ENCODE measurements at places on chromosomes 7 and 10.
A peak's percentile ranks its signal among the peaks of the same experiment; 100 is the strongest.

- DNase-seq = no peak
Measured at GRCh38 chr10:44416021-44416771, 31.3 kb upstream of the CXCL12 start.

DNA sequence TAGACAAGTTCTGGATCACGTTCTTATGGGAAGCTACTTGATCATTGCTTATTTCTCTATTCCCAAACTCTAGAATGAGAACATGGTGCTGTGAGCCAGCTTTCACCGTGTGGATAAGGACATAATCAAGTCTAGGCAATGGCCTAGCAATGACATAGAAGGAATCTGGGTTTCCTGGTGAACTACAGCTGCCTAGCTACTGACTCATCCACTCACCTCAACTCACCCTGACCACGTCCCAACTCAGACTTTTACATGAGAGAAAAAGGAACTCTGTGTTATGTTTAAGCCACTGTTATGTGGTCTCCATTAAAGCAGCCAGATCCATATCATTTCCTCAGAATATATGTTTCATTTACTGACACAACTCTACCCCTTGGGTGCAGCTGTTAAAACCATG is 18.8 kb upstream of the MET start:
- DNase-seq = peak; percentile 77

DNA sequence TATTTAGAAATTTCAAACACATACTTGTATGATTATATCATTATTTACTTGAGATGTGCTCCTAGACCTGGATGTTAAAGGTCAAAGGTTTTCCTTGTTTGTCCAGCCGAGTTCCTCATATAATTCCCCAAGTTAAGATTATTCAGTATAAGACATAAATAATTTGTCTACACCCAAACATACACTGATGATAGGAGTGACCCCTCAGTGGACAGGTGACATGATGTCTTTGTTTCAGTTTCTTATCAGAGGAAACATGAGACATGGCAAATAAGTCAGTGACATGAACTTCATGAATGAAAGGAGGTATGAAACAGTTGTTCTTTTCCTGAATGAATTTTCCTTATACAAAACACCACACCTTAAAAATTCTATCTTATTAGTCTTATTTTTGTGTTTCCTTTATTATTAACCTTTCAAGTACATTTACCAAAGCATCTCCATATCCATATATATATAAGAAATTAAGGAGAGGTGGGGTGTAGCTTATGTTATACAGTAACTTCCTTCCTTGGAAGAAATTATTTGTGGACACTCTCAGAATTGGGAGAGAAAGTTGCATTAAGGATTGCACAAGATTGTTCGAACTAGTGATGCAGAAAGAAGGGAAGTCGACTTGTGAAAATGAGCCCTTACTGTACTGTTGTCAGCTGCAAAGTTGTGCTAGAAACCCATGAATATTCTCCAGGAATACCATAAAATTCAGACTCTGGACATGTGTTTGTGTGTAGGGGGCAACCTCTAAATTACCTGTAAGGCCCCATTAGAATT is 60.5 kb downstream of the POM121L12 start:
- DNase-seq = no peak

- DNase-seq = no peak
Measured at GRCh38 chr7:157569967-157570366, 233.2 kb downstream of the DNAJB6 start.

GRCh38 chr7:120732256-120732655 is 125.7 kb downstream of the TSPAN12 start:
- DNase-seq = no peak

- no peak for DNase-seq
Measured at GRCh38 chr7:128911423-128912031, 1.0 kb upstream of the KCP start.

DNA sequence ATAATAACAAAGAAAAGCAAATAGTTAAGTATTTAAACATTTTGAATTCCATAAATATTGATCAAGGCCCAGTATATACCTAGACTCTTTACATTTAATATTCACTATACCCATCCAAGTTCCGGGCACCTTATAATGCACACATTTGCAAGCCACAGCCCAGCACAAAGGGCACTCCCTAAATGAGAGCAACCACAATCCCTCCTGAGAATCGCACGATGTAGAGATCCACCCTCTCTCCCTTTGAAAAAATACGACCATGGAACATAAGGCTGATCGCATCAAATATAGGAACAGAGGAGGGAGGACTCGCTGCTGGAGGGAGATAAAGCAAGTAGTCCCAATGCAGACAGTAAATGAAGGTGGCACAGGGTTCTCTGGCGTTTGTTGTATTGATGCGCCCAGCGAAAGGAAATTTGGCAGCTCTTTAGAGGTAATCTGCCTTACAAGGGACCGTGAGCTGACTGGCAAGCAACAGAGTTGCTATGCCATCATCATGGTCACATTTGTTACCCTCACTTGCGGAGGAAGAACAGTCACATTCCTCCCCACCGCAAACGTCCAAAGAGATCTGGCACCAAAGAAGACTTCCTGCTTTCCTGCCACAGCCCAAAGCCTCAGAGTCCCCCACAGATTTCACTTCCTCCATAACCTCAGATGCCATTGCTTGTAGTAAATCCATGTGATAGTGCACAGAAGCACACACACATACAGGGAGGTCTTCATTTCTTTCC is 16.1 kb upstream of the TAS2R40 start:
- no peak for DNase-seq

DNA sequence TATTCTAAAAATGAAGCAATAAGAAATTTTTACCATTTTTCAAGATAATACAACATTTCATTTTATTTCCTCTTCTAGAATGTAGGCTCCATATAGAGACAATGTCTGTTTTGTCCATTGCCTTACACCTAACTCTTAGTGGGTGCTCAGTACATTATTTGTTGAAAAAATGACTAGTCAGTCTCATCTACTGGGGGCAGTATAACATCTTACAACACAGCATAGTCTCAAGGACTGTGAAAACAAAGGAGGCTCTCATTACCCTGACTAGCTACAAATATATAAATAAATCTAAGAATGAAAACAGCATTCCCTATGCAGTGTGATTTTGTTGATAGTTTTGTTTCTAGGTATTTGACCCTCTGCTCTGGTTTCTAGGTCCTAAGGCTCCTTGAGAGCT is 11.6 kb downstream of the CRPPA start:
- no peak for DNase-seq

- DNase-seq = no peak
Measured at GRCh38 chr7:45407730-45408408, 166.3 kb upstream of the ADCY1 start.

DNA sequence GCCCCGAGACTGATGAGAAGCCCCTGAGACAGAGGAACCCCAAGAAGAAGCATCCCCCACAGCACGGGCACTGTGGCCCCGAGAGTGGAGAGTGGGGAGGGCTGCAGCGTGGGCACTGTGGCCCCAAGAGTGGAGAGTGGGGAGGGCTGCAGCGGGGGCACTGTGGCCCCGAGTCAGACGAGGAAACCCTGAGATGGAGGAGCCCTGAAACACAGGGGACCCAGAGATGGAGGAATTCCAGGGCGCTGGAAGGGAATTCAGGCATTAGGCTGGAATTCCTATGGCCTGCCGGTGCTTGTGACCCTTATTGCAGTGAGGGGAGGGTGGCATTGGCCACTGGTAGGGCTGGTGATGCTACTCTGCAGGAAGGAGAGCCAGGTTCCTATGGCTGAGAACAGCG is 168.6 kb upstream of the SHH start:
- DNase-seq = no peak

GRCh38 chr7:52842202-52842900 is 193.1 kb upstream of the POM121L12 start:
- DNase-seq = no peak

- no peak for DNase-seq
Measured at GRCh38 chr10:131041441-131041840, 270.1 kb downstream of the TCERG1L start.

- DNase-seq = peak; percentile 11
Measured at GRCh38 chr10:100184840-100185239, 989 bp downstream of the ERLIN1 start.

- peak; percentile 58 for DNase-seq
Measured at GRCh38 chr10:5551531-5552375, 27.0 kb downstream of the CALML3 start.

DNA sequence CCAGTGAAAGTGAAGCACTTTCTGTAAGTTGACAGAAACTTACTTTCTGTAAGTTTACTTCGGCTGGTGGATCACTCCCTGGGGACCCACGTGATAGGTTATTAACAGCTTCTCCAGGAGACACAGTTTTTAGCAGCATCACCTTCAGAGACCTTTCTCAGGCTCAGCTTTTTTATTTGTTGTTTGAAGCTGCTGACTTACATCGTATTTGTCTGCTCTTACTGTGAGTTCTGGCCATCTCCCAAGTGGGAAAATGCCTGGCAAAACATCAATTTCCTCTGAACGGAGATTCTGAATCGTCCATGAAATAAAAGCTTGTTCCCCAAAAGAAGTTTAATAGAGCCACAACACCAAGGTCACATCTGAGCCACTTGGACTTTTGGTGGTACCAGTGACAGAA is 178.7 kb upstream of the PODXL start:
- no peak for DNase-seq

- DNase-seq = peak; percentile 64
Measured at GRCh38 chr7:16422103-16422435, 731 bp upstream of the CRPPA start.

GRCh38 chr10:62031507-62031906 is 130.0 kb downstream of the ARID5B start:
- DNase-seq = no peak

GRCh38 chr7:593324-594115 is 73.9 kb upstream of the PDGFA start:
- no peak for DNase-seq

DNA sequence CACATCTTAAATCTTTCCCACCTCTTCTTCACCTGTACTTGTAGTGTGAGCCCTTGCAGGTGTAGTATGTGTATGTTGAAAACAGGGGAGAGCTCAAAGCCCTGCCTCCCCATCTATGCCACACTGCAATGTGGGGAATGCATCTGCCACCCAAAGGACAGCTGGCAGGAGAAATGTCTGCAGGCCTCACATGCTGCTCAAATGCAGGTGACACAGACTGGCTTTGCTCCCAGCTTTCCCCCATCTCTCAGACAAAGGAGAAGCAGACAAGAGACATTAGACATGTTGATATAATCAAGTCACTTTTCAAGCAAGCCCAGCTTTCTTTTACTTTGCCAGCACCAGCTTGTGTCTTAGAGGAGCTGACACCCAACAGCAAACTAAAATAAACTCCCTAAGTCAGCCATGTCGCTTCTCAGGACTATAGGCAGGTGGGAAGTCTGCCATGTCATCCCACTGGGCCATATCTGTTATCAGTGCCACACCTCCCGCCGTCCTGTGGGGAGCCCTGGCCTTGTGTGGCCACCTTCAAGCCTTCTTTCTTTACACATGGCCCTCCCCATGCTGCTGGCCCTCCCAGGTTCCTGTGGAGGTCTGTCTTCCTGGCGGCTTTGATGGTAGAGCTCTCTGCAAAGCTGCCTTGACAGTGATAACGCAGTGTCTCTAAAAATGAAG is 102.1 kb downstream of the CXCL12 start:
- no peak for DNase-seq

- no peak for DNase-seq
Measured at GRCh38 chr10:58179238-58179637, 88.5 kb downstream of the IPMK start.

DNA sequence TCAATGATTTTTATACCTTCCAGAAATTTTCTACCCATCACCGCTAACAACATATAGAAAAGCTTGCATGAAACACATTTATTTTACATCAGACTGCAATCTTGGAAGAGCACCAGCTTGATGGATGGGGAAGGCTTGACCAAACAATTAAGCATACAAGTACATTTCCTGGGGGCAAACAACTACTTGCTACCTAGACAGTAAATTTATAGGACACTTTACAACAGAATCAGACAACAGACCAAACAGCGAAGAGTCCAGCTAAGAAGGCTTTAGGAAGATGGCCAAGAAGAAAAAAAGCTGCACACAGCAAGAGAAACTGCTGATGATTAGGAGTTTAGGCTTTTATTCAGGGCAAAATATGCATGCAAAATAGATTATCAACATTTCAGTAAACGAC is 8.0 kb downstream of the AASS start:
- no peak for DNase-seq

GRCh38 chr10:29926693-29927048 is 132.7 kb downstream of the JCAD start:
- peak; percentile 56 for DNase-seq

- DNase-seq = peak; percentile 6
Measured at GRCh38 chr10:129193148-129193547, 273.9 kb upstream of the MGMT start.

GRCh38 chr10:15744217-15744865 is 24.6 kb upstream of the ITGA8 start:
- peak; percentile 55 for DNase-seq

- no peak for DNase-seq
Measured at GRCh38 chr10:51057925-51058324, 16.4 kb upstream of the PRKG1 start.

DNA sequence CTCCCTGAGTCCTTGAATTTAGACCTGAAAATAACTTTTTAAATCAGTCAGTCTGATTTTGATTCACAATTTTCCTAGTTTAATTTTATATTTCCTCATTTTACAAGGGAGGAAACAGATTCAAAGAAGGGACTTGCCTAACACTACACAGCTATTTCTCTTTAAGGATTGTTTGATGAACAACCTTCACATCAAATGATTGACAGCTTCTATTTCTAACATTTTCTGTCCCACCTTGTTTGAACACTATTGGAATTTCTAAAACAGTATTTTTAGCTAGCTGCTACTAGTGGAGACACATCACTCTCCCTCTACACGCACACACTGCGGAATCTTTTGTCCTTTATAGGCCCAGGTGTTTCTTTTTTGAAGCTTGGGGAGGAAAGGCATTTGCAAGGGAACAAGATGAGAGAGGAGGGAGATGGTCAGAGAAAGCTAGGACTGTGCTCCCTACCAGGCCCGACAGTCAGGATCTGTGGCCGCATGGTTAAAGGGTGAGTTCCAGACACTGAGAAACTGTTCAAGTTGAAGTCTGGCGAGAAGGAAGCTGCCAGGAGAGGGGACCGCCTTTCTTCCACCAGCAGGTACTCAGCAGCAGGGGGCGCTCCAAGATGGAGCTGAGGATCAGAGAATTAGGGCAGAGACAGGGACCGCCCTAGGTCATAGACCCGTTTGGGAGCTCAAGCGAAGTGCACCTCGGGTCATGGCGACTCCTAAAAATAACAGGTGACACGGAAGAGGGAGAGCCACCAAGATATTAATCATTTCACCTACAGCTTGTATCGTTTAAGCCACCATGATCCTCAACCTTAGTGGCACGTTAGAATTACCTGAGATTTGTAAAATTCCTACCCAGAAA is 49.7 kb downstream of the DNAJC12 start:
- no peak for DNase-seq

DNA sequence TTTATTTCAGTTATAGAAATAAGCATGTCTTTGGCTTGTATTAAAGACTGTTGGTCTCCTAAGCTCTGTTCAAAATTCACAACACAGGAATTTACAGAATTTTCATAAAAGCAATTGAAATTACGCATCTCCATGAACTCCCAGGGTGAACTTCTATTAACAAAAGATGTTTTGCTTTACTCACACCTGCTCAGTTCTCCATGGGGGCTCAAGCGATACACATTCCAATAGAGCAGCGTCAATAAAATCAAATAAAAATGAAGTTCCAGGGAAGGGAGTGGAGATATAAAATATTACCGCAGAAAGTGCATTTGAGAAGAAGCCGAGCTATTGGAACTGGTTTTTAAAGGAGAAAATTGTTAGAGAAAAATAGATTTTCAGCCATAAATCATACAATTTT is 41.5 kb upstream of the ZNF438 start:
- DNase-seq = no peak

- DNase-seq = no peak
Measured at GRCh38 chr10:10156917-10157600, 860.6 kb upstream of the CELF2 start.

GRCh38 chr10:78514459-78514858 is 480.8 kb downstream of the RPS24 start:
- no peak for DNase-seq

GRCh38 chr7:105876964-105877601 is 684 bp upstream of the ATXN7L1 start:
- DNase-seq = peak; percentile 41
